ENCODE measurements at places on chromosomes 5 and 9.

DNA sequence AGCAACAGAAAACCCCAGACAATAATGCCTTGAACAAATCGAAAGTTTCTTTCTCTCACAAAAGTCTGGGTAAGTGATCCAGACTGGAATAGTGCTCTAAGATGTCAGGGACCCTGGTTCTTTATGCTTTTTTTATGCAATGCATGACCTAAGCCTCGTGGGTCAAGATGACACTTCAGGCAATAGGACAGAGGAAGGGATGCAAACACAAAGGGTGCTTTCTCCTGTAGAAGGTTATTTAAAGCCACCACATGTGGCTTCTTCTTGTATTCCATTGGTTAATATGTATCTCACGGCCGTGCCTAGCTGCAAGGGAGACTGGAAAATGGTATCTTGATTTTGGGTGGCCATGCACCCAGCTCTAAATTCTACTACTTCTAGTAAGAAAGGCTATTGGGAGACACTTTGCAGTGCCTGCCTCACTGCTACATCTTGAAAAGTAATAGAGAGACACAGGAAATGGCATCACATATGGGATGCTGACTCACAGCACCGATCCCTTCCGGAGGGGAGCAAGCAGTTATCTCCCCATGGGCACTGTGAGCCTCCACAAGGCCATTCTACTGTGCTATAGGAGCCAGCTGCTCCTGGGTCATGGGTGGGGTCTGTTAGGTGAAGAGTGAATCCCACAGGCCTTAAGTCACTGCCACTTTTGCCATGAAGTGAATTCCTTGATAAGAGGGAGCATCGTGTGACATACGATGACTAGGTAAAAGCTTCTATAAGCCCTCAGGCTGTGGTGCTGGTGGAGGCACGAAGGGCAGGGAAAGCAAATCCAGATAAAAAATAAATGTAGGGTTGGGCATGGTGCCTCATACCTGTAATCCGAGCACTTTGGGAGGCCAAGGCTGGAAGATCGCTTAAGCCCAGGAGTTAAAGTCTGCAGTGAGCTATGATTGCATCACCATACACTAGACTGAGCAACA lies 32.5 kb upstream of the RAB14 start:
- no peak for DNase-seq

GRCh38 chr5:142929587-142929986 lies 159.4 kb downstream of the ARHGAP26 start:
- peak; percentile 59 for DNase-seq

- DNase-seq: no peak
Measured at GRCh38 chr9:27487927-27488326, 36.2 kb upstream of the IFNK start.

GRCh38 chr5:82057051-82057450 lies 85.2 kb downstream of the ATG10 start:
- no peak for DNase-seq

DNA sequence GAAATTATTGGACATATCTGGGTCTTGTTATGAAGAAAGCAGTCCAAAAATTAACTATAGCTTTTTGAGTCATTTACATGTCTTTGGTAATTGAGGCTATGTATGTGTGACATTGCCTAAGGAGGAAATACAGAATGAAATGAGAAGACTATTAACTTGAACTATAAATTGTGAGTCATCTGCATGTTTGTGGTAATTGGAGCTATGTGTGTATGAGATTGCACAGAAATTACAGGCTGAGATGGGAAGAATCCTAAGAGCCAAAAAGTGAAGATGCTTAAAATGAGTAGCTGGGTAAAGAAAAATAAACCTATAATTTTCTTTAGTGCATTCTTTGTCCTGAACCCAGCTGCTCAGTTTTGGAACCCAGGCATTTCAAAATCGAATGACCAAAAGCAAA lies 747.6 kb upstream of the EDIL3 start:
- no peak for DNase-seq

GRCh38 chr5:144457160-144457559 lies 286.5 kb downstream of the KCTD16 start:
- DNase-seq: no peak

- DNase-seq: no peak
Measured at GRCh38 chr9:83130541-83130940, 67.6 kb upstream of the RASEF start.

DNA sequence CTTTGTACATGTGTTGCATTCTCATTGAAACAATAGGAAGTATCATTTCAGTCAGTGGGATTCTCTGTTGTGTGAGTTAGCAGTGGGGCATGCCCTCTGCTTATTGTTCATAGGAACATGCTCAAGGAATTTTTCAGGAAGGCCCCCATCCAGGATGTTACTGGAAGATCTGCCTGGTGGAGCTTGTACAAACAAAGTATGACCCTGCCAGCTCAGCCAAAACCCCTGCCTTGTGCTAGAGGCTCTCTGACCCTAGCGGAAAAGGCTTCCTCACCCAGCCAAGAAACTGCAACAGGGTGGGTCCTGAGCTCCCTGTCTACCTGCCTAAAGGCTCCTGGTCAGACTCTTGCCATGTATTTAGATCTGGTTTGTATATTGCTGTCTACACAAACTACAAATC lies 43.2 kb downstream of the MRRF start:
- DNase-seq: no peak

GRCh38 chr5:113357696-113358476 lies 76.9 kb downstream of the TSSK1B start:
- no peak for DNase-seq

- DNase-seq: no peak
Measured at GRCh38 chr5:169149317-169149716, 151.6 kb downstream of the SLIT3 start.

- DNase-seq: no peak
Measured at GRCh38 chr5:100709771-100710170, 174.6 kb downstream of the FAM174A start.

DNA sequence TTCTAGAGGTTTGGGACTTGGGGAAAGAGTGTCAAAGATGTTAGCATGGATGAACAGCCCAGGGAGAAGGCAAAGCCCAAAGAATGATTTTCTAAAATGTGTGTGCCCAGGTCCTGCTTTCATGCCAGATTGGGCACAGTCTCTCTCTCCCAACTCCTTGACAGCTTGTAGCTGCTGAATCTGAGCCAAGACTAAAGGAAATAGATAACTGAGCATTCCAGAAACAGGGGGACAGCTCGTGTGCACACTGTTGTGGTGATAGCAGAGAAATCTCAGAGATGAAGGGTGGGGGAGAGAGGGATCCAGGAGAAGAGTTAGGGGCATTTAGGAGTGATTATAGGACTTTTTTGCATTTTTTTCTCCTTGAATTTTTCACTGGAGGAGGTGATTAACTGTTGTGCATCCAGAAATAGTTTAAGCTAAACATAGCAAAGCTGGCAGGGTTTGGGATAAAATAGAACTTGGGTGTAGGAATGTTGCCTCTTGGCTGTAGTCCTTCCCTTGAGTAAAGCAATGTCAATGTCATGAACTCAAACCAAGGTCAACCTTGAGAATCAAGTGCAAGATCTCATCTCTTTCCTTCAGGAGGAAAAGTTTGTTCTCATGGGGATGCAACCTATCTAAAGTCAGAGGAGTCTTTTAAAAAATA lies 245.9 kb downstream of the SH3GL2 start:
- DNase-seq: no peak

DNA sequence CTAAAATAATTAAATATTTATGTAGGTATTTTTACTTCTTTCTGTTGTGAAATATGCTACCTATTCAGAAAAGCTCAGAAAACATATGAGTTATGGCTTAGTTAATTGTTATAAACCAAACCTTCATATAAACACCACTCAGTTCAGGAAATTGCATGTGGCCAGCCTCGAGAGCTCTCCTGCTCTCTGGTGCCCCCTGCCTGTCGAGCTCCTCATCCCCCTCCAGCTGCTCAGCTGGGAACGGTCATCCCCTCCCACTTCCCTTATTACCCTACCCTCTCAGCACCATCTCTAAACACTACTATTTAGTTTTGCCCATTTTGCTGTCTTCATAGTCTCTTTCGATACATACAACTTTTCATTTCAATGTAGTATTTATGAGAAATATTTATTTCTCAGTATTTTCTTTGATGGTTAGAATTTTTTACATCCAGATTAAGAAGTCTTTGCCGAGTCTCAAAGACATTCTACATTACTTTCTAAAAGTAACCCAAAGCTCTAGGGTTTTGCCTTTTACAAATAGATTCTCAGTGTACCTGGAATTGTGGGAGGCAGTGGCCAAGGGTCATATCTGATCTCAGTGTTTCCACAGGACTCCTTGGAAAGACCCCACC lies 51.2 kb upstream of the SEMA4D start:
- DNase-seq: peak; percentile 85

- DNase-seq: no peak
Measured at GRCh38 chr9:27090231-27090630, 18.8 kb upstream of the TEK start.

- no peak for DNase-seq
Measured at GRCh38 chr9:123511326-123512277, 155.6 kb downstream of the CRB2 start.

- no peak for DNase-seq
Measured at GRCh38 chr5:84327591-84327990, 57.1 kb downstream of the EDIL3 start.
